Activated T-helper 1 cell treated with anti-CD3 and anti-CD28 coated beads, Interleukin-12 subunit alpha, Interleukin-12 subunit beta, Interleukin-2, Interleukin-4 antibody, amounts not matched to agents 30 ng/mL and 10 ng/mL and 1 ng/mL, durations not matched to agents 14 hours and 24 hours and 36 hours (primary cell): ENCODE measurements at places on chromosomes 16 and 17.

GRCh38 chr16:31141489-31142108 lies 6.1 kb upstream of the PRSS8 start:
- DNase-seq, result no peak

DNA sequence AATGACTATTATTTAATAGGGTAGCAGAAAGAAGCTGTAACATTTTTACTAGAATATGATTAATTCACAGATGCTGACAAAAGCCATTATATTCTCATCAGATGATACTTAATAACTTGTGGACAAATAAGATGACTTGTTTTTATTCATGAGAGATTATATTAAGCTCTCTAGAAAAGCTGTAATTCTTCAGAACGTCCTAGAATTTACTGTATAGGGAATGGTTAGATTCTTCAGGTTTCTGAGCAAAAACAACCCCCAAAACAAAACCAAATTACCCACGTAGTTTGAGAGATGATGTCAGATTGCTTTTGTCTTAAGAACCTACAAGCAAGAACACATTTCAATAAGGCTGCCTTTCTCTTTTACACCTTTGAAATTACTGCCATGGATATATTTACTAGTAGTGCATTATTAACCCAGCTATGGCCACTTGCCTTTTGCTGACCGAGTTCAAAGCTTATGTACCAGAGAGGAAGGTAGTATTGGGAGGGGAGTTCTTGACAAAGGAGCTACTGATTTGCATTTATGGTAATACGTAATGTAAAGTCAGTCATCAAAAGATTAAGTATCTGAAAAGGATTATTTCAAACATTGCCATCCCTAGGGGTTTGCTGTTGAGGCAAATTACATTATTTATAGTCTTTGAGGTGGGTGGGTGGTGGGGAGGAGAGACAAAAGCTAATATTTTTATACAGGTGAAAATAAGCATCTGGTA lies 51.7 kb downstream of the NLK start:
- DNase-seq, result no peak

DNA sequence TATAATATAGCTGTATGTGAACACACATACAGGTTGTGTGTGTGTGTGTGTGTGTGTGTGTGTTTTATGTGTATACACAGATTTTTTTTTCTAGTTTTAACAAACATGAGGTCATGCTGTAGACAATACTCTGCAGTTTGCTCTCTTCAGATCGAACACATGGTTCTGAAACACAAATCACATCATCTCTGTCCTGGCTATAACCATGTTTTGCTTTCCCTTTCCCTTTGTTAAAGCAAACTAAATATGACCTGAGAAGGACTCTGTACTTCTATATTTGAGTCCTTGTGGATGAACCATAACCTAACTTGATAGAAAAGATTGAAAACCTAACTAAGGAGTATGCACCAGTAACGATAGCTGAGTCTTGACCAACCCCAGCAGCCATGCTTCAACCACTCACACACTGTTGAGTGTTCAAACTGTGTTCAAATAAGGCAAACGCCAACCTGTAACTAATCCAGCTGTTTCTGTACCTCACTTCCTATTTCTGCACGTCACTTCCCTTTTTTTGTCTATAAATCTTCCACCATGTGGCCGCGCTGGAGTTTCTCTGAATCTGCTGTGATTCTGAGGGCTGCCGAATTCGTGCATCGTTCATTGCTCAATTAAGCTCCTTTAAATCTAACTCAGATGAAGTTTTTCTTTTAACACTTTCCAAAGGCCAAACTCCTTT lies 303.8 kb downstream of the HS3ST3B1 start:
- no peak for DNase-seq

- no peak for DNase-seq
These were observed 105.2 kb downstream of the CMIP start for GRCh38 chr16:81549547-81550431.

DNA sequence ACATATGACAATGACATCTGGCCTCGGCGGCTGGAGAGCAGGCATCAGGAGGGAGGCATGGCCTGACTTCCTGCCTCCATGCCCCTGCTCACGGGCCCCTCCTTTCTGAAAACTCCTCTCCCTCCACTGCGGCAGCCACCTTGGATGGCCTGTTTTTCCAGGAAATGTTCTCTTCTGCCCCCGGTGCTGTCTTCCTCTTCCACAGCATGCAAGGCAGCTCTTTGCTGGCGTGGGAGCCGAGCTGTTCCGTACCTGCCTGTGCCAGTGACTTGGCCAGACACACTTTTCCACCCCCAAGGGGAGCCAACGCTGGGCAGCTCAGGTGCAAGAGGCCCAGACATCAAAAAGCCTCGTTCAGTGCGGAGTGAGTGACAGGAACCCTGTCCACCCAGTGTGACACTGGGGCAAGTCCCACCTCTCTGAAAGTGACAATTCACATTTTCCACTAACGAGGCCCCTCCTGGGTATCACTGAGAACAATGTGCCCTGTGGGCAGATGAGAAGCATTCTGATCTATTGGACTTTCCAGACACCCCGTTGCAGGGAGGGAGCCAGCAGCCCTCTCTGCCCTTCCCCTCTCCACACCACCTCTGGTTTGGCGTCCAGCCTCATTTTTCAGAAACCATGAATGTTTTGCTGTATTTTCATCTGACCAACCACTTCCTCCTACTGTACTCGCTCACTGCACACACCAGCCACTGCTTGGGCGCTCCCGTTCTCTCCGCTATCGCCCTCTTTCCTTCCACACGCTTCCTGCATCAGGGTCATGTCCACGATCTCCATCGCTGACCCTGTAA lies 31.2 kb downstream of the NSMCE1 start:
- DNase-seq, result peak; percentile 69

DNA sequence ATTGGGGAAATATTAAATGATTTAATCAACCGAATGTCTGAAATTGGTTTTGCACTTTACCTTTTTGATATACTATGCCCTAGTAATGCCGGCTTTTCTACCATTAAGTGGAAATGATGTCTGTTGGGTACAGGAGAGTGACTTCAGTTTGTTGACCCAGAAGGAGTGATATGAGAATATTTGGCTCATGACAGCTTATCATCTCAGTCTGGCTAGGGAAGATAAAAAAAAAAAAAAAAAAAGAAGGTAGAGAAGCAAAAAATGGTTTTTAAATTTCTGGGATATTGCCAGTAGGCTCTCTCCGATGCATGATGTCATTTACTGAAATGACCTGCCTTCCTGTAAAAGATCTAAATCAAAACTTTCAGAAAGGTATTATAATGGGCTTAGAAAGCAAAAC lies 69.0 kb downstream of the CNTNAP4 start:
- DNase-seq, result no peak

- no peak for DNase-seq
These were observed 35.7 kb upstream of the GSG1L start for GRCh38 chr16:28098959-28099945.

DNA sequence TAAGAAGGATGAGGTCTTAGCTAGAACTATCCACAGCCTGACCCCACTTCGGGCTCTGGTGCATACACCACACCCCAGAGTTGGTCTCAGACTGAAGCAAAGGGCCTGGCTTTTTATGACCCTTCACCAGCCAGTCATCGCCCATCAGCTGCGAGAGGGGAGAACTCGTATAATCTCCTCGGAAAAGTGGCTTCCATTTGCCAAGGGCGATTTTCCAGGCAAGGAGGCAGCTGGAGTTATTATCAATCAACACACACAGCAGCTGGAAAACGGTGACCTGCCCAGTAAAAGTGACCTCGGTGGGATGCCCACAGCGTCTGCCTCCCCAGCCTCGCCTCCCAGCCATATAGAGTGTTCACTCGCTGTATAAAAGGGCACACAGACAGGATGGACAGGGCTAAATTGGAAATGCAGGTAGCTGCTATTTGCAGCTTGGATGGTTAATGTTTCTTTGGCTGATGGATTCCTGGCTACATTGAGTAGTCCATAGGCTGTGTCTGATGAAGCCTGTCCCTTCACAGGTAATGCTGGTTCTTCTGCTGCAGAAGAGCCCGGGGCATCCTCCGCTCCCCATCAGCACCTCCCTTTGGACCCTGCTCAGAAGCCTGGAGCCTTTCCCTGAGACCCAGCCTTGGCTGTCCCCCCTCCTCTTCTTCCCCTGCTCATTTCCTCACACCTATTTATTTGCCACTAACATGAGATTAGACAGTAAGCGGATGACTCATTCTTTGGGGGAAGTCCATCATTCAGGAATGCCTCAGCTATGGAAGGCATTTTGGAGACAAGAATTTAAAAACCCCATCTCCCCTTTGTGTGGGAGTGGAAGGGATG lies 45.7 kb downstream of the TMEM186 start:
- DNase-seq, result no peak

- DNase-seq, result no peak
These were observed 58.3 kb downstream of the RAI1 start for GRCh38 chr17:17739388-17740066.

DNA sequence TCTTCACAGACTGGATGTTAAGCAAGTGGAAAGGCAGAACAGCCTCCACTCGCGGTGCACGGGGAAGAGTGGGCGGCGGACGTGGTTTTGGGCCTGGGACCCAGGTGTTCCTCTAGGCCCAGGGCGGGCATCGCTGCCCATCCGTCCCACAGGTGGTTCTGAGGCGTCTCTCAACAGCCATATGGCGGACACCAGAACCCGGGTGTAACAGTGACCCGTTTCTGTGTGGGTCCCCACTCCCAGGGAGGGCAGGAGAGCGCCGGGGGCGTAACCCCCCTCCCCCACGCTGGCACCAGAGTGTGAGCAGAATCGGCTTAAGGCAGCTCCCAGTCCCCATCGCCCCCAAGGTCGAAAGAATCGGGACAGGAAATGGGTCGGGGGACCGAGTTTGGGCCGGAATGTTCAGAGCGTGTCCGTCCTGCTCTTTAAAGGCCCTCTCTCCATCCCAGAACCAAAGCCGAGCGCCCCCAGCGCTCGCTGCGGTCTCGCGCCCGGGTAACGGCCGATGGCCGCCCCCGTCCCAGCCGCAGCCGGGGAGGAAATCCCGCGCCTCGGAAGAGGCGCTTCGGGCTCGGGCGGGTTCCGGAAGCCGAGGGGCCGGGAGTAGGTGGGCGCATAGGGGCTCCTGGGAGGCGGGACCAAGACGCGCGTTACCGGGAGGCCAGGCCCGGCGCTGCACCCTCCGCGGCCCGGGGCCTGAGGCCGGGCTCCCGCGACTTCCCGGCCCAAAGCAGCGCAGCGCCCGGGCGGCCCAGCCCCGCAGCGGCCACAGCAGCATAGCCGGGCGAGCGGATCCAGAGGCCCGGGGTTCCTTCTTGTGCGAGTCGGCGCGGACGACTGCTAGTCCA lies at the start of gene TK2:
Gene TK2, minus strand, starts transcription at position 839 of the 848 bp plus-strand sequence. Its CDS starts 61 bp downstream, at position 778.
- peak; percentile 52 for DNase-seq

- no peak for DNase-seq
These were observed 49.9 kb upstream of the COX10 start for GRCh38 chr17:14019186-14019956.

DNA sequence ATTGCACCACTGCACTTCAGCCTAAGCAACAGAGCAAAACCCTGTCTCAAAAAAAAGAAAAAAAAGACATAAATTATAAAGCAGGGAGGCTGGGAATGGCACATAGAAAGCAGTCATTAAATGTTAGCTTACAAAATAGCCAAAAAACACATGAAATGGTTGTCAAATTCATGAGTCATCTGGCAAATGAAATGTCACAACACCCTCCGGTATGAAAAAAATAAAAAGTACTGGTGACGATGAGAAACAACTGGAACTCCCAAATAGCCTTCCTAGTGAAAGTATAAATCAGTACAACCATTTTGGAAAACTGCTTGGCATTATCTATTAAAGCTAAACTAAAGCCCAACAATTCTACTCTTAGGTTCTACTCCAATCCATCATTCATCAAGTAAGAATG lies 3.5 kb upstream of the KATNB1 start:
- no peak for DNase-seq

DNA sequence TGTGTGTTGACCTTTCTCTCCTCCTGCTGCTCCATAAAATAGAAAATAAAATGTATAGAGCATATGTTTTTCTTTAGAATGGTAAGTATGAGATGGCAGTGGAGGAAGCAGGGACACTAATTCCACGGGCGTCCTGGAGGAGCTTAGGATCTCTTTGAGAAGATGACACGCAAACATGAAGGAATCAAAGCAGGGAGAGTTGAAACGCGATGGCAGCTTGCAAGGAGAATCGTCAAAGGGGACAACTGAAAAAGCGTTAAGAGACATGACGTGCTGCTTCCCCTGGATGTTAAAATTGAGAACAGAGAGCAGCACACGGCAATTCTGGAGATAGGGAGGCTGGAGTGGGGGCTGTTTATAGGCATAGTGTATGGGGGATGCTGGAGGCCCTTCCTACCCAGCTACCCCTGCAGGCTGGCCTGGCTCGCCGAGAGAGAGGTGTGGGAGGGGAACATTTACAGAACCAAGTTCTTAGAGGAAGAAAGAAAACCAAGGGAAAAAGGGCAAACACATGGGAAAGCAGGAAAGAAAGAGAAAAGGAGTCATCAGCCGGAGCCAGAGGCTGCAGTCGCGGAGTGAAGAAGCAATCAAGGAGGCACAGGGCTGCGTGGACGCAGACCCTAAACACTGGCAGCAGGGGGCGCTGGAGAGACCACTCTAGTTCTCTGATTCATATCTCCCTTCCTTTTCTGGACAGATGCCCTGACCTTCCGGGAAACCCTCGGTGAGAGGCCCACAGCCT lies 55.8 kb downstream of the MYH13 start:
- DNase-seq, result no peak

DNA sequence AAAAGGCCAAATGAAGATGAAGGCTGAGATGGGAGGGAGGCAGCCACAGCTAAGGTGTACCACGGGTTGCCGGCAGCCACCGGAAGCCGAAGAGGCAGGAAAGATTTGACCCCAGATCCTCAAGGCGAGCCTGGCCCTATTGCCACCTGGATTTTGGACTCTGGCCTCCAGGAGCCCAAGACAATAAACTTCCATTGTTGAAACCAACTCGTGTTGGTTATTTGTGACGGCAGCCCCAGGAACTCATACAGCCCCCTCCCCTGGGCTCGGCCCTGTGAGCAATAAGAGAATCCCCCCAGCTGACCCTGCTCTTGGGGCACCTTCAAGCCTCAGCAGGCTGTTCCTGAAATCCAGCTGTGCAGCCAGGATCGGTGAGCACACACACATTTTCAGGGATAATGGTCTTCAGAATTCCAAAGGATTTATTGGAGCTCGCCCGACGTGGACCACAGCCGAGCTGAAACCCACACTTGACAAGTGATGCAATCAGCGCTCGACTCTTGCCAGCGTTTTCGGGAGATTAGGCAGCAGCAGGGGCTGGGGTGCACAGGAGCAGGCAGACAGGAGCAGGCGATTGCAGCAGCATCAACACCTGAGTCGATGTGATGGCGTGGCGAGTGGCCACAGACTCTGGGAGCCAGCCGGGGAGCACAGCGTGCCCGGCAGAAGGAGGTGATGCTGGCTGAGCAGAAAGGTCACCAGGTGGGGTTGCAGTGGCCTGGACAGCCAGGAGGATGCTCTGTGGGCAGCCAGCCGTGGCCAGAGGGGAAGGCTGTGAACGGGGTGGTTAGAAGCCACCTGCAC lies 22.4 kb upstream of the CBX4 start:
- no peak for DNase-seq

- no peak for DNase-seq
These were observed 45.0 kb downstream of the USP31 start for GRCh38 chr16:23104032-23104955.

DNA sequence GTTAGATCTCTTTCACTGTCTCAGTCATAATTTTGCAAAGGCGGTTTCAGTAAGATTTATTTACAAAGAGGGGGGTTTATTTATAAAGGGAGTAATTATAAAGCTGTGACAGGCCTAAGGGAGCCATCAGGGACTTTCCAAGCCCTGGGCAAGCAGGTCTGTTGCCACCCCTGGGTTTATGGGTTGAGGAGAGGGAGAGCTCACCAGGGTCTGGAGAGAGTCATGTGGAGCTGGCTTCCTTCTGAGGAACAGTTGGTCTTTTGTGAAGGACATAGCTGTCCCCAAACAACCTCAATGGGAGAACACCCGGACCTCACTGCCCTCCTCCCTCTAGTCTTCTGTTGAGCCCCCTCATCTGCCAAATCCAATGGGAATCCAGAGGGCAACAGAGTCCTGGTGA lies 9.8 kb downstream of the ITGAM start:
- DNase-seq, result no peak
